CD4-positive, alpha-beta T cell treated with Interleukin-6 for 4 hours (primary cell): ENCODE measurements at places on chromosomes 1 and 21.

GRCh38 chr1:210715072-210715471, 386.4 kb downstream of the HHAT start:
- no peak for DNase-seq

GRCh38 chr1:109466452-109467300, at the start of gene SYPL2:
Gene SYPL2, plus strand, starts transcription at chr1:109466546. Its CDS starts 298 bp downstream, at chr1:109466844.
- peak; percentile 28 for DNase-seq

DNA sequence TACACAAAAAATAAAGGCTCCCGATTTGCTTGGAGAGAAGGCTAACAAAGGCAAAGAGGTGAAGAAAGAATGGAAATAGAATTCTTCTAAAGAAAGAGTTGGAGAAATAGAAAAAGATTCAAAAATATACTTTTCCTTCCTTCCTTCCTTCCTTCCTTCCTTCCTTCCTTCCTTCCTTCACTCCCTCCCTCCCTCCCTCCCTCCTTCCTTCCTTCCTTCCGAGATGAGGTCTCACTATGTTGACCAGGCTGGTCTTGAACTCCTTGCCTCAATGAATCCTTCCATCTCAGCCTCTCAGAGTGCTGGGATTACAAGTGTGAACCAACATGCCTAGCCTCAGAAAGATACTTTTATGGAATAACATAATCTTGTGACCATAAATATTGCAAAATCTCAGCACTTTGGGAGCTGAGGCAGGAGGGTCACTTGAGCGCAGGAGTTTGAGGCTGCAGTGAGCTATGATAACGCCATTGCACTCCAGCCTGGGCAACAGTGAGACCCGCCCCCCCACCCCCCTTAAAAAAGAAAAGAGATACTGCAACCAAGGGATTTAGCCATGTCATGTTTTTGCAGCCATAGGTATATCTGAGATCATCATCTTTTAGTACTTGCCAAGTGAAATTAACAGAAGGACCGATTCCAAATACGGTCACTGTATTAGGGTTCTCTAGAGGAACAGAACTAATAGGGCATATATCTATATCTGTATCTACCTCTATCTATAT, 1.0 kb upstream of the HJV start:
- no peak for DNase-seq

GRCh38 chr1:115300087-115300876, 37.8 kb downstream of the NGF start:
- no peak for DNase-seq

GRCh38 chr1:247421074-247421473, 5.1 kb downstream of the NLRP3 start:
- DNase-seq: peak; percentile 19

- DNase-seq: no peak
Observed at GRCh38 chr1:41884256-41885230, 34.2 kb downstream of the HIVEP3 start.
